ENCODE measurements at places on chromosomes 11 and 22.

DNA sequence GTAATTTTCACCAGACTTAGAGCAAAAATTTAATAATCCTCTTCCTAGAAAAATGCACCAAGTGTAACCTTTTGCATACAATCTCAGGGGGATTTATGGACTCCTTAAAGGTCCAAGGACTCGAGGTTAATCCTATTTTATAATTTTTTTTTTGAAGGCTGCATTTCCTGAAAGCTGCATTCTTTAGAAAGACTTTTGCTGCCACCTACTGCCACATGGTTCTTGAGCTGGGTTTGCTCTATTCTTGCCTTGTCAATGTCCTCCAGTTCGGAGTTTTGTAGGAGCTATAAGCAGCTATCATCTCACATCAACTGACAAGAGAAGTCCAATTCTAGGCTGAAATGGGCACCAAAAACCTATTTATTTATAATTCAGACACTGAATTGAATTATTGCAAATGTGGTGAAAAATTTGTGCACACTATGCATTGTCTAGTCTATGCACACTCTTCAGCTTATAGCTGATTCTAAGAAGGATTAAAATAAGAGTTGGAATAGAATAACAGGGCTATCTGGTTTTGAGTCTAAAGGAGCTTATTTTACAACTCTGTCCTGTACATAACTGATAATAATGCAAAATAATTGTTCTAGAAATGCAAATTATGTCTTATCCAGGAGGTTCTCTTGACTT, 31.3 kb downstream of the TRAF6 start:
- peak; percentile 63 for DNase-seq

DNA sequence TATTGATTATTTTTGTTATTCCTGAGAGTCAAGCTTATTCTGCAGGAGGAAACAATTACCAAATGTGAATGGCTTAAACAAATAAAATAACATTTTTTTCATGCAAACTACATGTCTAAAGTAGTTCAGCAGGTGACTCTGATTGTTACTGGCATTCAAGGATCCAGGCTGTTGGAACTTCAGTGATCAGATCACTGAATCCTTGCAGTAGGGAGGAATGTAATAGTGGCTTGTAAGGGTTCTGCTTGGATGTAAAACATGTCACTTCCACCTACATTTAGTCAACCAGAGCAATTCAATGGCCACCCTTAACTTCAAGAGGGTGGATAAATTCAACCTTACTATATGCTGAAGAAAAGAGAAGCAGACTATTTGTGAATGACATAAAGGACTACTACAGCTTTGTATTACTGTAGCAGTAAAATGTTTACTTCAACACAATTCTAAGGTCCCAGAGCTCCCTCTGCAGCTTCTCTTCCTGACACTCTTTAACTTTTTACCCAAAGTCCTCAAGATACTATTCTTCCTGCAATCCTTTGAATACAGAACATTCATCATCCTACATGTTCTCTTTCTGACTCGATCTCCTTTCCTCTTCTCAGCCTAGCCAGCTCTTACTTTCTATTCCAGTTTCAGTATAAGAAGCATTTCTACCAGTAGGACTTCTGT, 284.0 kb downstream of the LRRC4C start:
- no peak for DNase-seq

GRCh38 chr22:30803679-30804078, 109.0 kb downstream of the OSBP2 start:
- DNase-seq: no peak

- DNase-seq: peak; percentile 56
Measured at GRCh38 chr11:69444381-69445130, 36.9 kb upstream of the LINC01488 start.

DNA sequence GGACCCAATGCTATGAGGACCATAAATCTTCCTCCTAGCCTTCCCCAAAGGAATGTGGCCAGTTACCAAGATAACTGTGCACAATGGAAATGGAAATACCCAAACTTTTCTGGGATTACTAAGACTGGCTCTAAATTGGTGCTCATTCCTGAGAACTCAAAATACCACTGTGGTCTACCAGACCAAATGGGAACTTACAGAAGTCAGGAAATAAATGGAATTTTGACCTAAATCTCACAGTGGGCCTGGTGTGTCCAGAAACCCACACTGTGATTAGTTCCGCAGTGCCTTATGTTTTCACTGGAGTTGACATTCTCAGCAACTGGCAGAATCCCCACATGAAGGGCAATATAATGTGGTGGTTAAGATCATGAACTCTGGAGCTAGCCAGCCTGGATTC, 99.4 kb upstream of the ZC3H12C start:
- DNase-seq: peak; percentile 70

- no peak for DNase-seq
Measured at GRCh38 chr11:7417328-7417727, 68.0 kb upstream of the OLFML1 start.

DNA sequence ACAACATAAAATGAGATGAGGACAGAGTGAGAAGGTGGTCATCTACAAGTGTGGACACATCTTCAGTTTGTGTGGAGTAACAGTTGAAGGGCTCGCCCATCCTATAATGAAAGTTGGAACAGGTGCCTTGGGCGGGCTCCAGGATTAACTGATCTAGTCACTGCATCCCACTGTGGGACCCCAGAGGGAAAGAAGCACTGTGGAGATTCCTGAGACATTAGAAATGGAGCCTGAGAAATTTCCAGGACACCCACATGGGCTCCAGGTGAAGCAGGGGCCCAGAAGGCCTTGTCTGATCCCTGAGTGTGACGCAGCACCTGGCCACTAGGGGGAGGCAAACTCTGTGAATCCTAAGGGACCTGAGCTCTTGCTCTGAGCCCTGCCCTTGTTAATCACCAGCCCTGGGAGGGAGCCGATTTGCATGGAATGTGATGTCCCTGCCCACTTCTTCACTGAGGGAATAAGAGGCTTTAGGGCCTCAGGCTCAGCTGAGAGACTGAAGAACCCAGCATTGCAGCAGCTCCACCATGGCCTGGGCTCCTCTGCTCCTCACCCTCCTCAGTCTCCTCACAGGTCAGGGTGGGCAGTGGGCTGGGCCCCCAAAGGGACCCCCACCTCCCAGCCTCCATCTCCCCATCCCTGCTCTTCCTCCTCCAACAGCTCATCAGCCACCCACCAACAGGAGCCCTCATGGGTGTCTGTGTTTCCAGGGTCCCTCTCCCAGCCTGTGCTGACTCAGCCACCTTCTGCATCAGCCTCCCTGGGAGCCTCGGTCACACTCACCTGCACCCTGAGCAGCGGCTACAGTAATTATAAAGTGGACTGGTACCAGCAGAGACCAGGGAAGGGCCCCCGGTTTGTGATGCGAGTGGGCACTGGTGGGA, 98.4 kb downstream of the VPREB1 start:
- DNase-seq: peak; percentile 16

DNA sequence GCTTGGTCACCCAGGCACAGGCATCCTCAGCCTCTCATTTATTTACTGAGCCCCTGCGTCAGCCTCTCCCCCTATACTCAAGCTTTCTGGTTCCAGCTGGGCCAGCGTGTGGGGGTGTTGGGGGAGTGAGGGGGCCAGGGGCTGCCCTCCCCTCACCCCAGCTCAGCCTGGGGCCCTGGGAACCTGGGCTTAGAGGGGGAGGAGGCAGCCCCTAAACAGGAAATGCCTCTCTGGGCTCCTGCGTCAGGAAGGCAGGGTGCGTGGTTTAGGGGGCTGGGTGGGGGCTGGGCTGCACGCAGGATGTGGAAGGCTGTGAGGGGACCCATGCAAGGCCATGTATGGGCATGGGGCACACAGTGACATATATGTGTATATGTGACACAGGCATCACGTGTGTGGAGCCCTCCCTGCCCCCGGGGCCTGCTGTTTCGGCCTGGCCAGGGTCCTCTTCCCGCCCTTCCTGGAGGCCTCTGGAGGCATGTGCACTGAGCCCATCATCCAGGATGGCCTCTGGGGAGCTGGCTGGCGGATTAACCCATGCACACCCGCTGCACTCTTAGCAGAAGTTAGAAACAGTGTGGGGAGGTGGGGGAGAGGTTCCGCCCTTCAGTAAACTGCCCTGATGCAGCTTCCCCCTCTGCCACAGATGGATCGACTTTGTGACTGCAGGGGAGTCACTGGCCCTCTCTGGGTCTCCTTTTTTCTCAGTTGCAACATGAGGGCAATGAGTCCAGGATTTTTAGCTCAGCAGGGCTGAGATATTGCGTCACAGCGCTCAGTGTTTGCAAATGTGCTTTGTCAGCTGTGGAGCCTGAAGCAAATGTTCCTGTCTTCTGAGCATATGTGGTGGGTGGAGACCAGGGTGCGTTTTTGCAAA, 1.1 kb upstream of the CD248 start:
- DNase-seq: peak; percentile 78

GRCh38 chr11:134242376-134242775, 10.8 kb downstream of the THYN1 start:
- no peak for DNase-seq

GRCh38 chr11:64296830-64297698, 3.1 kb upstream of the CATSPERZ start:
- DNase-seq: no peak

DNA sequence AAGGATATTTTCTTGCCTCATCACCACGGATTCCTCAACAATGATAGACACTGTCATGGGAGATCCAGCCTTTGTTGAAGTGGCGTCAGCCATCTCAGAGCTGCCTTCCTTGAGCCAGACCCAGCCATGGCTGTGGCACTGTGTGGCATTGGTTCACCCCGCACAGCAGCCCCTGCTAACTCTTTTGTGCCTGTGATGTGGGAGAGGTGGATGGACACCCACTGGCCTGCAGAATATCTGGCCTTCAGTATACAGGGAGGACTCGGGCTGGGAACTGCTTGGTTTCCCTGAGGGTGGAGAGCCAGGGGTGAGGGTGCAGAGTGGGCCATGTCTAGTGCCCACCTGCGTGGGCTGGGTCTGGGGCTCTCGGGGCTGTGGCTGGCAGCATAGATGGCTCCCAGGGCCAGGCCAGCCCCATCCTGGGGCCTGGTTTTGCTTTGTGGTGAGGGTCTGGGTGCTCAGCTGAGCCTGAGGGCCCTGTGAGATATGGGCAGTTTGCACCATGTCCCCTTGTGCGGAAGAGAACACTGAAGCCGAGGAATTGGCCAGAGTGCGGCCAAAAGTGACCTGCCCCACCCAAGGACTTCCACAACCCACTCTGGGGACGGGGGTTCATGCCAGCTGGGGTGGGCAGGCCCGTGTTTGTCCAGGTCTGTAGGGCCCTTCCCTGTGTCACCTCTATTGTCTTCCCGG, 6.1 kb downstream of the CLDN5 start:
- no peak for DNase-seq

- no peak for DNase-seq
Measured at GRCh38 chr11:119158467-119158866, 9.6 kb downstream of the ABCG4 start.

- no peak for DNase-seq
Measured at GRCh38 chr22:49048591-49048990, 779.1 kb downstream of the BRD1 start.

- peak; percentile 4 for DNase-seq
Measured at GRCh38 chr11:94671553-94672366, 96.4 kb upstream of the AMOTL1 start.

DNA sequence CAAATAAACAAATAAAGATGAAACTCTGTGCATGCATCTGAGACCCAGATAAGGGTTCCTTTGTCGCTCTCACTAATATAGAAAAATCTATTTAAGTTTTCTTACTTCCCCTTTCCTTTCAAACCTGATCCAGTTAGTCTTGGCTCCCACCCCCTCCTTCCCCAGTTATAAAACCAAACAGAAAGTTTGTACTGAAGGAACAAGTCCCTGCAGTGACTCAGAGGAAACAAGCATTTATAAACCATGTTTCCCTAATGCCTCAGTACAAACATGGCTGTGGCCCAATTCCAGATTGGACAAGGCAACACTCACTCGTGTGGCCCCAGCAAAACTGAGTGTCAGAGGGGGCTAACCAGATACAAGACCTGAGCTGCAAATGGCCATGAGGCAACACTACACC, 65.5 kb upstream of the ARHGAP20 start:
- peak; percentile 56 for DNase-seq

GRCh38 chr11:92227959-92228935, 3.6 kb downstream of the FAT3 start:
- DNase-seq: peak; percentile 15

- DNase-seq: no peak
Measured at GRCh38 chr22:47929646-47930185, 1167.3 kb downstream of the TBC1D22A start.

DNA sequence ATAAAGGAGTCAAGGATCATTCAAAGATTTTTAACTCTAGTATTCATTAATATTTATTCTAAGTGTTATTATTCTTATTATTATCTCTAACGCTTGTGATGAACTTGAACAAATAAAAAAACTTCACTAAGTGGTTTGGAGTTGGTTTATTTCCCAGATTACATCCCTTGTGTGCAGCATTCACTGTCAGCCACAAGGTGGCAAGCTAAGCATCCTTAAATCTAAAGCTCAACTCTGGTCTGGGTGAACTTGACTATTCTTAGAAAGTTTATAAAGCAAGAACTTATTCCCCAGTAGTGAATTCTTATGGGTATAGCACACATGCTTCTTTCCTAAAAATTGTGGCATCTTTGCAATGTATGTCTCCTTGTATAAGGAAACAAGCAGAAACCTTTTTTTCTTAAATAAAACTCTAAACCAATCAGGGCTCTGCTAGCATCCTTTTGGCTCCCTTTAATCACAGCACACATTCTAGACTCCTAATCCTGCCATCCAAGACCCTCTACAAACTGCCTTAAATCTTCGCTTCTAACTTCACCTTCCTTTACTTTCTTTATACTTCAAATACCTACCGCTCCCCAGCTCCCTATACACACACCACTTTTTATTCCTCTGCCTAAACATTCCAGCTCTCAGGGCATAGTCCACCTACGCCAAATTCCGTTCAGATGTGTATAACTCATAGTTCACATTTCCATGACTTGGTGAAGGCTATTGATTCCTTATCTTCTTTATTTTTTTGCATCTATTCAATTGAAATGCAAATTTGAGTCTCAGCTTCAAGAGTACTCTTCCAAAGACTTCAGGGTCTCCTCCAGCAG, 1068.8 kb downstream of the DLG2 start:
- DNase-seq: peak; percentile 55

- peak; percentile 71 for DNase-seq
Measured at GRCh38 chr11:128061281-128061871, 526.0 kb downstream of the ETS1 start.

GRCh38 chr11:41534861-41535260, 75.4 kb upstream of the LRRC4C start:
- DNase-seq: no peak

- DNase-seq: no peak
Measured at GRCh38 chr11:8408151-8408941, 144.7 kb upstream of the LMO1 start.

GRCh38 chr11:27296497-27296896, 66.5 kb downstream of the CCDC34 start:
- DNase-seq: peak; percentile 65

Data from fibroblast of skin of back (primary cell).